ENCODE measurements at places on chromosomes 4 and X. TPM values are rescaled to one million over a fixed set of nuclear protein-coding genes. Genes with fewer than 3 reads are reported as not detected.
A peak's percentile ranks its signal among the peaks of the same experiment; 100 is the strongest.

DNA sequence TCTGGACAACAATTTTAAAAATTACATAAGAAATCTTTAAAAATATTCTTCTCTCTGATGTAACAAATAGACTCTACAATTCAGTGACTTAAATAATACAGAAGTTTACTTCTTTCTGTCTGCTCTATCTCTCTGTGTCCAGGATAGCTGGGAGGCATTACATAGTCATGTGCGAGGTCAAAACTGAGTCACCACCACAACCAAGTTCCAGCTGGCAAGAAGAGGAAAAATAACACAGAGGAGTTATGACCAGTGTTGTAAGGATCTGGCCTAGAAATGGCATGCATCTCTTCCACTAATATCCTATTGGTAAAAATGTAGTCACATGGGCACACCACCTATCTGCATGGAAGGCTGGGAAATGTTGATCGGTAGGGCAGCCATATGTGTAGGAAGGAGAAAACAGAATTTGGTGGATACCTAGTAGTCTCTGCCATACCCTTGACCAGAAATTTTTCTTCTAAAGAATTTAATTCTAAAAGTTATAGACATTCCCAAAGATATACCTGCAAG is 39.4 kb upstream of the WDFY3 start:
- DNase-seq: peak; percentile 20

- DNase-seq: no peak
Measured at GRCh38 chr4:64248186-64248585, 161.1 kb downstream of the TECRL start.

DNA sequence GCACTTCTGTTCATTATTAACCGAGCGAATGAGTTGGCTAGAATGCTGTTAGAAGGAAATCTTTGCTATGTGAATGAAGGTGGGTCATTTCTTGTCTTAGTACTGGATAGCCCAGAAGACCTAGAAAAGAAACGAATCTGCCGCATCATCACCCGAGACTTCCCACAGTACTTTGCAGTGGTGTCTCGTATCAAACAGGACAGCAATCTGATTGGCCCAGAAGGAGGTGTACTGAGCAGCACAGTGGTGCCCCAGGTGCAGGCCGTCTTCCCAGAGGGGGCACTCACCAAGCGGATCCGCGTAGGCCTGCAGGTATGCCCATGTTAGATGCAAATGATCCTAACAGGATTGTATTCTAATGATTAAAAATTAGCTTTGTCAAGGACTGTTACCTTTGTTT is 286.3 kb downstream of the ANK2 start:
- no peak for DNase-seq

DNA sequence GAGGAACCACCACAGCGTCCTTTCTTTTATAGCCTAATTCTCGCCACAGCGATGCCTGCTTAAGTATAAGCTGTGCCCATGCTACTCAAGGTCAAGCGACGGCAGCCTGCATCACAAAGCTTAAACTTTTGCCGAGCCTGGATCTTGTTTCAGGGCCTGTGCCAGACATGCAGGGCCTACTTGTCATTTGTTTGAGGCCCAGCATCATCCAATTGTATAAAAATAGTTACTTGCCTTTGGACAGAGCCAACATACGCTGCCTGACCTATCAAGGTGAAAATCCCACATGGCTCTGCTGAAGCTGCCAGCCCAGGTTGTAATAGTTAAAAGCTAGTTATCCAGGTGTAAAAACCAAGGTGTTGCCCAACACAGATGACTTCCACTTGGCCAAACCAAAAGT is 107.1 kb downstream of the TMEM131L start:
- no peak for DNase-seq

GRCh38 chr4:70691661-70692060 is 3.3 kb downstream of the UTP3 start:
- no peak for DNase-seq

DNA sequence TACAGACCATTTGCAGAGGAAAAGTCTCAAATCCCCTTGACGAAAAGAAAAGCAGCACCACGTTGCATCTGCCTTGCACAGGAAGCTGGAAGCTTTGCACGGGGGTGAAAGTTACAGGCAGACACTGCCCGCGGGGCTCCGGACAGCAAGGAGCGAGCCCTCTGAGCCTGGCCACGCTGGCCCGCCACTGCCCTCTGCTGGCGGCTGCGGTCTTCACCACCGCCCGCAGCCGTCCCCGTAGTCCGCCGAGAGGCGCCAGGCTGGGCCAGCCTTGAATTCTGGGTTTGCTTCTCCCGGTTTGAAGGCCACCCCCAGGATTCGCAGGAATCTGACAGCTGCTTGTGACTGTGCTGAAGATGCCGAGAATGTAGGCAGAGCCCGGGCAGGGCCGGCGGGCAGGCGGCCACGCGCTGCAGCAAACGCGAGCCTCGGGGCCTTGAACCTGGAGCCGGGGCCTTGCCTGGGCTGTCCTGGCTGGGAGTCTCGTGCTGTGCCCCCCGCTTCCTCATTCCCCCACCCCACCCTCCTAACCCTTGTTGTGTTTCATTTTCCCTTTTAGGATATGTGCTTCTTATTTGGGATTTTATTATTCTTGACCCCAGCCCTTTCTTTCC is 49.2 kb downstream of the ENPP6 start:
- DNase-seq: peak; percentile 62

Gene TENM3
- total RNA-seq: 33.9 TPM

Gene ANK2
- 7.4 TPM for total RNA-seq

Gene GLRA3
- not detected for total RNA-seq

Gene CXCR3
- not detected for total RNA-seq

Measured in Daoy (cell line).